ENCODE measurements at places on chromosomes 11 and 22.

DNA sequence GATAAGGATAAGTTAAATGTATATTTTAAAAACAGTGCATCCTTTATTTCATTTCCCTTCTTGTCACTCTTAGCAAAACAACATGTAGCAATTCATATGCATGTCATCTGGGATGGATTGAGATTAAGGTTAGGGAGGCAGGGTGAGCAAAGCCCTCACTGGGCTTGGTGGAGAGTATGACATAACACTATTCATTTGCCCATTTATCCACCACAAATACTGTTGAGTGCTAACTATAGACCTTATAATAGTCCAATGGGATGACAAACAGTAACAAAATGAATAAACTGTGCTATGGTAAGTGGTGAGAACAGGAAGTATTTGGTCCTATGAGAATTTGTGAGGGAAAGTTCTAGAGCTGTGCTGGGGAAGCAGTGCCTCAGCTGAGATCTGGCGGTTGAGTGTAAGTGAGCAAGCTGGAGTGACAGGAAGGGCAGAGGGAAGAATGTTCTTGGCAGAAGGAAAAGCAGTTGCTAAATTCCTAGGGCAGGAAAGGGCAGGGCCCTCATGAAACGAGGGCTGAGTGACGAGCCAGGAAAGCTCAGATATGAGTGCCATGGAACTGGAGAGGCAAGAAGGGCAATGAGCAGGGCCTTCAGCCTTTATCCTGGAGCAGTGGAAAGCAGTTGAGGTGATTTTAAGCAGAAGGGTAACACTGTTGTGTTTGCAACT is 6.7 kb downstream of the HSD17B12 start:
- DNase-seq = no peak

DNA sequence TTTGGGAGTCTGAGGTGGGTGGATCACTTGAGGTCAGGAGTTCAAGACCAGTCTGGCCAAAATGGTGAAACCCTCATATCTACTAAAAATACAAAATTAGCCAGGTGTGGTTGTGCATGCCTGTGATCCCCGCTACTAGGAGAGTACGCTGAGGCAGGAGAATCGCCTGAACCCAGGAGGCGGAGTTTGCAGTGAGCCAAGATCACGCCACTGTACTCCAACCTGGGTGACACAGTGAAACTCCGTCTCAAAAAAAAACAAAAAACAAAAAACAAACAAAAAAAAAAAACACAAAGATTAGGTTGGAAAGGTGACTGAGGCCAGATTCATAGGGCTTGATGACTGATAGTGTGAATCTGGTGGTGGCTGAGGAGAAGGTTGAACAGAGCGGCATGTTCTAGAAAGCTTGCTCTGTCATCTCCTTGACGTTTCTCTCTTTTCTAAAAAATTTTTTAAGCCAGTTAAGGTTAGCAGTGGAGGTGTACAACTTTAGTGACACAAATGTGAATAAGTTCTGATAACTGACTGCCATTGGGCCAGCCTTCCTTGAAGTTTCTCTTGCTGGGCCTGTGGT is 40.9 kb downstream of the TXN2 start:
- no peak for DNase-seq

DNA sequence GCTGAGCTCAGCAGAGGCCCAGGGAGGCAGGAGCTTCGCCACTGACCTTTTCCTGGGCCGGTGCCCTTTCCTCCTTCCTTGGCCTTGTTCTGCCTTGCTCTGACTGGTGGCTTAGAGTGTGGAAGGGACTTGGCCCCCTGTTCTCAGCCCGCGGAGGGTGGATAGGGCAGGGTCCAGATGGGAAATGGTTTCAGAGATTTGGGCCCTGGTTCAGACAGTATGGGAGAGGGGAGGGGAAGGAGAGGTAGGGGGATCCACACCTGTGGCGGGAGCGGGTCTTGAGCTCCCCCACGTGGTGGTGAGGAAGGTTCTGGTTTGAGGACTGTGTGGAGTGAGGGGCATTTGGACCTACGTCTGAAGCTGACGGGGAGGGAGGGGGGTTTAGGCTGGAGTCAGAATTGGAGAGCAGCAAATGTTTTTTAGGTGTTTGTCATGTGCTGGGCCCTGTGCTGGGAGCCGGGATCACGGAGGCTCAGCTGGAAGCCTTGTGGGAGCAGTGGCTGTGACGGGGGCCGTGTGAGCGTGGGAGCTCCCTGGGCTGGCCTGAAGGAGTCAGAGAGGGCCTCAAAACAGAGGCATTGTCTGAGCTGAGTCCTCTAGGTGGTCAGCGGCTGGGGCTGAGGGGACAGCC is 27.2 kb downstream of the SHANK3 start:
- no peak for DNase-seq

DNA sequence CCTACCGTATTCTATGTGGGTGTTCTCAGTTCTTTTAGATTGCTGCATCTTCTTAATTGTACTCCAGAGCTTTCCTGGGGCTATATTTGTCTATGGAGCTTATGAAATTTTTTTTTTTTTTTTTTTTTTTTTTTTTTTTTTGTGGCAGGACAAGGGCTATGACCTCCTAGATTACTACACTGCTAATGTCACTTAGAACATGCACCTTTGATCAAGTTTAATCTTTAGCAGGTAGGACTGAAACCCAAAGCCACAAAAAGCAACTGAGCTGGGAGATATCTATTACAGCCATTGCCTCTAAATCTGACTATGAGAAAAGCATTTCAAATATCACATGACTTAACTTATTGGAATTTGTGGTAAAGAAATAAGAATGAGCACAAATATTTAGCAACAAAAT is 21.7 kb upstream of the ABTB2 start:
- no peak for DNase-seq

DNA sequence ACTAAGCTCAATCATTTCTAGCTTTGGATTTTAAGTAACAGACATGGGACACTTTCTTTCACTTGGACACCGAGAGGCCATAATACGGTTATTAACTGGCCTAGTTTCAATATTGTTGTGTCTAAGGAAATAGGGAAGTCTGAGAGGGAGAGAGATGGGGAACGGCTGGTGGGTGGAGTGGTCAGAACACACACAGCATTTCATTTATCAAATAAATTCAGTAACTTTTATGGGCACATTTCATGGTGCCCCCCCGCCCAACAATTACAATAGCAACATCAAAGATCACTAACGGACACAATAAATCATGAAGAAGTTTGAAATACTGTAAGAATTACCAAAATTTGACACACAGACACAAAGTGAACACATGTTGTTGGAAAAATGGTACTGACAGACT is 10.7 kb downstream of the PRPF19 start:
- DNase-seq = no peak

DNA sequence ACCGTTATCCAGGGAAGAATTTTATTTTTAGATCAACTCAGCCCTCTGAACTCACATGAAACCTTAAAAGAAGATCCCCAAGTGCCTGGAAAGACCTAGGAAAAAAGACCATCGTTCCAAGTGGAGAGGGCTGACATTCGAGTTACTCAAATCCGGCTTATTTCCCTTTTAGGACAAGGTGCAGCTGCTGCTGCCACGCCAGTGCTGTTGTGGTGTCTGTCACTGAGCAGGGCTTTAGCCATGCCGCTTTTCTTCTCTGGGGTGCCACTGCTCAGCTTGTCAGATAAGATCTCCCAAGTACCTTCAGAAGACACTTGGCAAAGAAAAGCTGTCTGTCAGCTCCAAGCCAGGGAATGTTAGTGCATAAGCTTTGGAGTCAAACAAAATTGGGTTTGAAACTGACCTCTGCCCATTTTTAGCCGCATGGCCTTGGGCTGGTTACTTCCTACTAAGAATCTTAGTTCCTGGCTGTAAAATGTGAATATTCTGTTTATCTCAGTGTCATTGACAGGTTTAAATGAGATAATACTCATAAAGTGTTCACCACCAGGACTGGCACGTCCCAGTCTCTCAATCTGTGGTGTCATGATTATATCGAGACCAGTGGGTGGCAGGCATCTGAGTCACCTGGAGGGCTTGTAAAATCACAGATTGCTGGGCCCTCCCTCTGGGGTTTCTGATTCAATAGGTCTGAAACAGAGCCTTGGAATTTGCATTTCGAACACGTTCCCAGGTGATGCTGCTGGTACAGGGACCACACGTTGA is 117.5 kb downstream of the PKNOX2 start:
- DNase-seq = peak; percentile 44

All from LoVo (cell line).